CD4-positive, alpha-beta T cell treated with Interleukin-15 for 4 hours (primary cell): ENCODE measurements at places on chromosomes 3 and 15.

DNA sequence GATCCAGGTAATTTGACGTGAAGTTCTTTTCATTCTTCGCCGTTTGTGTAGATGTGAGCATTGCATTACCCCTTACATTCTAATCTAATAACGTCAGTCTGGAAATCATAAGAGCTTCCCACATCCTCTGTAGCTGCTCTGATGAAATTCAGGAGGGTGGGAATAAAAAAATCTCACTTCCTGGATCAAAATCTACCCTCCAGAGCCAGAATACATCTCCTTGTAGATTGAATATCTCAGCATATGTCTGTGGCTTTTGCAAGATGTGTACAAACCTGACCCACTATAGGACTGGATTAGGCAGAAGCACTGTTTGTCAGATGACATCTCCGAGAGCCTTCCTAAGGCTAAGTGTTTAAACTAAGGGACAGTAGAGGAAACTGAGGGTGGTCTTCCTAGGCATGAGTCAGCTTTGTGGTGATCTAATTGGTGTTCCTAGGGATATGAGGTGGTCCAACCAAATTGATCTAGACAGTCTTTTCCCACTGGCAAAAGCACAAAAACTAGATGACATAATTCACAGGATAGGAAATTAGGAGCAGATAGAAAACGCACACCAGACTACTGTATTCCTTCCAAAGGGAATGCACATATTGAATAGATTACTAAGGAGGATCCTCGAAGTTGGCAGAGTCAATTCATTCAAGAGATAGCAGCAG, 216.3 kb upstream of the LRTM1 start:
- DNase-seq, result no peak

GRCh38 chr3:117728226-117728625, 1018.6 kb downstream of the TUSC7 start:
- no peak for DNase-seq

GRCh38 chr3:134623615-134624245, 27.1 kb downstream of the KY start:
- DNase-seq, result no peak

GRCh38 chr15:37077623-37078351, 22.6 kb downstream of the MEIS2 start:
- DNase-seq, result no peak

DNA sequence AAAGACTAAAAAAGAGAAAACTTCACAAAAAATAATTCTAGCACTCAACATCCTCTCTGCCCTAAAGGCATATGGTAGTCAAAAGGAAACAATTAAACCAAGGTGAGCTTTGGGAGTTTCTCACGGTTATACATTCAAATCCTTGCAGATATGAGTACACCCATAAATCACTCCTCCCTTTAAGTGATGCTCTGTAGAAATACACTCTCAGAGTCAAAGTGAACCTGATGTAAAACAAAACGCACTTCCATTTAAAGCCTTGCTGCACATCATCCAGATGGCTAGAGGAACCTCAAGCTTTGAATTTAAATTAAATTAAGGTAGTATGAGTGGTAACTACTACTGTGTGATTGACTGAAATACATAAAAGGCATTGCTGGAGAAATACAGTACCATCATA, 36.0 kb upstream of the AADAC start:
- no peak for DNase-seq

- no peak for DNase-seq
Observed at GRCh38 chr3:23501201-23501802, 298.2 kb downstream of the UBE2E2 start.

GRCh38 chr3:135078283-135078682, 283.2 kb downstream of the EPHB1 start:
- no peak for DNase-seq

DNA sequence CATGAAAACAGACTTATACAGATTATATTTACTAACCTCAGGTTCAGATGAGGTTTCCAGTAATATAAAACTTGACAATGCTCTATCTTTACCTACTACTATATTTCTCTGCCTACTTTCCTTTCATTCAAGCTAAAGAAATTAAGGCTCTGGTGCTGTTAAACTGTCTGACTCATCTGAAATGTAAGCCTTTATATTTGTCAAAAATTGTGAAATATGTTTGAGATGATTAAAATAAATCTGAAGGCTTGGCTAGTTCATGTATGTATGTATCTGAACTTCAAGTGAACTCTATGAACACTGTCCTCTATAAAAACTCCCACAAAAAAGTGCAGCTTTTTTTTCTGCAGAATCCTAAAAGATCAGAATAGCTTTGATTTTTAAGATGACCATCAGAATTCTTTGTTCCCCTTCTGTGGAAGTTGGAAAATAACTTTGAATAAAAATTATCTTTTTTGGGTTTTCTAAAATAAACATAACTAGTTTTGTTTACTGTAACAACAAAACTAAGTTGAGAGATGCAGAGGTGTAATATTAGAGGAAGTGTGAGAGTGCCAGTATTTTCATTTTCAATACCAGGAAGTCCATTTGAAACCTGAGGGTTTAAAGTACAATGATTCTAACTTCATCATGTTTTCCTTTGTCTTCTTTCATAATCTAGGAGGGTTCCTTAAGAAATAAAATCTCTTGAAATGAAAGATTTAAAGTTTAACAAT, 42.2 kb downstream of the ILDR1 start:
- no peak for DNase-seq

GRCh38 chr15:64810497-64811326, 14.7 kb downstream of the PIF1 start:
- no peak for DNase-seq

- no peak for DNase-seq
Observed at GRCh38 chr15:88375234-88375927, 91.8 kb downstream of the MRPL46 start.

DNA sequence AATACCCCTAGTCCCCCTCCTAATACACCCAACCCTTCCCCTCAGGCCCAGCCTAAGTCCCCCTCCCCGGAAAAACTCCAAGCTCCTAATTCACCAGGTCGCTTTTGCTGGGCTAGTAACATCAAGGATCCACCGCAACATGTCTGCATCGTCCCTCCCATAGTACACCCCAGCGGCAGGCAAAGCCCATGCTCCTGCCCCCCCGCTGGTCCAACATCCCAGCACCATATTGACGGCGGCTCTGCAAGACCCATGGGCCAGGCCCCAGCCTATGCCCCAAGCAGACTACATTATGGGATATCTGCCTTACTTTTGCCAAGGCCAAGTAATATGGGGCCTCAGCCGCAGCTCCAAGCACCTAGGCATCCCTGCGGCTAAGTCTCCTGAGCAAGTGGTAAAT, 33.5 kb downstream of the ZNF589 start:
- no peak for DNase-seq

DNA sequence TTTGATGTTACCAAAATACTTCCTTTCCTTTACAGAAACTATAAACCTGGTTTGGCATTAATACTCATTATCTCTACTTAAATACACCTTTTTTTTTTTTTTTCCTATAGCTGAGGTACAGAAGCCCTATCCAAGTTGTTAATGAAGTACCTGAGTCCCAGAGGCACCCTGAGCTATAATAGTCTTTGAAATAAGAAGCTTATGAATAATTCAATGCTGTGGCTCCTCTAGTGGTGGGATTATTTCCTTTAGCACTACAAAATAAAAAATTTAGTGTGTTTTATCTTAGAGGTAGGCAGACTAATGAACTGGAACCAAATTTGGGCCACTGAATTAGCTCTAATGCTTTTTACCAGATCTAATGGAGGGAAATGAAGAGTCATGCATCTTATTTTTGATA, 611.9 kb downstream of the EDEM1 start:
- DNase-seq, result no peak

GRCh38 chr15:48143856-48144255, 23.1 kb downstream of the SLC24A5 start:
- no peak for DNase-seq

DNA sequence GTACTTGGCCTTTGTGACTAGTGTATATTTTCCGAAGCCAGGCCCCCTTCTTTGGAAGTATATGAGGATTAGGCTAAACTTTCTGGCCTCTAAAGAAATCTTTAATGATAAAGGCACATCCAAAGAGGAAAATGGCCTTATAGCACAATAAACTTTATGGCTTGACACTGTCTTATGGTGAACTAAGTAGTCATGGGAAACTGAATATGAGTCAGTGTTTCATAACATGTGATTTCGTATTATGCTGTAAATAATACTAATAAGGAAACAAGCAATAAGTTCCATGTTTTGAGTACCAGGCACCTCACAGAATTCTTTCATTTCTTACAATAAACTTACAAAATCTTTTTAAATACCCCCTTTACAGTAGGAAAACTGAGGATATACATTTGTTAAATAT, 8.2 kb downstream of the ZPLD1 start:
- no peak for DNase-seq

GRCh38 chr3:129602730-129603560, 3.5 kb downstream of the PLXND1 start:
- no peak for DNase-seq
